Stimulated activated CD8-positive, alpha-beta memory T cell treated with anti-CD3 and anti-CD28 coated beads, Interleukin-2, amount 100 ng/mL, for 48 hours (primary cell): ENCODE measurements at places on chromosomes 6 and 20.

- DNase-seq: peak; percentile 17
Observed at GRCh38 chr6:42960243-42961019, at the start of gene GNMT. Gene GNMT, plus strand, starts transcription at chr6:42960754. Its CDS starts 14 bp downstream, at chr6:42960768.

GRCh38 chr6:158837684-158838625 is 18.8 kb upstream of the EZR start:
- DNase-seq: no peak

DNA sequence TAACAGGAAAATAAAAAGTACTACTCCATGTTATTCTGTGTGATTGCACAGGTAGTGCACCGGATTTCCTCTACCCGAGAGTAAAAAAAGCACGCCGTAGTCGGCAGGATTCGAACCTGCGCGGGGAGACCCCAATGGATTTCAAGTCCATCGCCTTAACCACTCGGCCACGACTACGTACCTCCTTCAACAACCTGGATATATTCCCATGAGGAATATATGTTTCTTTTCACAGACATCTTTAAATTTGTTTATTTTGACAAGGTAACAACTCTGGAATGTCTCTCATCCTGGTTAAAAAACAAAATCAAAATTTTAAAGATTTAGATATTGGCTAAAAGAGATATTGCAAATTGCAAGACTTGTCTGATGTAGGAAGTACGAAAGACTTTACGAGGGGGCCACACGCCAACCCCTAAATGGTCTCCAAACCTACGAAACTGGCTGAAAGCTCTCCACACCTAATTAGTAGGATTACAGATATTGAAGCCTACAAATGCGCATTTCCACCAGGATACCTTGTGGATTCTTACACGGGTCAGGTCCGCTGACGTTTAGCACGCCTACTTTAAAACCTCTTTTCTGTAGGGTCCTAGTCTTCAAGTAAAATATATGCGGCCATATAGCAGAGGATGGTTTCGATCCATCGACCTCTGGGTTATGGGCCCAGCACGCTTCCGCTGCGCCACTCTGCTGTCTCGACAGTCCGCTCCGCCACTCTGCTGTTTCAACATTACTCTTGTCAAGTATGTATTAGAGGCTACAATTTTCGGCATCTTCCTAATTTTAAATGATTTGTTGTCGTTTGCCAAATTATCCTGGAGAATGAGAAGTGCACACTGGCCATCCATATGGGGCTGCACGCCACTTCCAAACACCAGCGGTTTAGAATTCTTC is 52.2 kb upstream of the BTN3A2 start:
- DNase-seq: peak; percentile 67

DNA sequence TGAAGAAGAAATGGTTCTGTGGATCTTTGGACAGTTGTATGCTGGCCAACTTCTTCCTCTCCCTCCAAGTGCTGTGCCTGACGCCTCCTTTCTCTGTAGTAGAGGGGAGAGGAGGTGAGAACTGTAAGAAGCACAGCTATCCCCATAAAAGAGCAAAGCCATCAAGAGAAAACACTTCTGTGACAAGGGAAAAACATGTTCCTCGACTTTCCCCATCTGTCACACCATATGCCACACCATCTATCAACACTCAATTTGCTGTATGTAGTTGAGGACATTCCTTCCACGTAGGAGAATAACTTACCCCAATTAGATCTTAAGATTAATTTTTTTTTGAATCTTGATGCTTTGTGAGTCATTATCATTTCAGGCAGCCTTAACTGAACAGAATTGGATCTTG is 156.2 kb upstream of the PLCB4 start:
- no peak for DNase-seq

GRCh38 chr20:52201395-52201794 is 9.8 kb upstream of the ZFP64 start:
- no peak for DNase-seq
